ENCODE measurements at places on chromosomes 12 and 14. TPM values are rescaled to one million over a fixed set of nuclear protein-coding genes. Genes with fewer than 3 reads are reported as not detected.

The OR4K1 gene
- not detected for total RNA-seq

The OASL gene
- total RNA-seq, result 1.2 TPM

The NOVA1 gene
- total RNA-seq, result 5.1 TPM

The STON2 gene
- total RNA-seq, result 52.5 TPM

The OLR1 gene
- 1.2 TPM for total RNA-seq

The IL23A gene
- not detected for total RNA-seq

The RPS26 gene
- total RNA-seq, result 125 TPM

- peak; percentile 36 for DNase-seq
Measured at GRCh38 chr12:75208856-75209811, 505 bp downstream of the KCNC2 start.

GRCh38 chr12:46549527-46550265 lies 177.1 kb upstream of the SLC38A2 start:
- peak; percentile 84 for DNase-seq

DNA sequence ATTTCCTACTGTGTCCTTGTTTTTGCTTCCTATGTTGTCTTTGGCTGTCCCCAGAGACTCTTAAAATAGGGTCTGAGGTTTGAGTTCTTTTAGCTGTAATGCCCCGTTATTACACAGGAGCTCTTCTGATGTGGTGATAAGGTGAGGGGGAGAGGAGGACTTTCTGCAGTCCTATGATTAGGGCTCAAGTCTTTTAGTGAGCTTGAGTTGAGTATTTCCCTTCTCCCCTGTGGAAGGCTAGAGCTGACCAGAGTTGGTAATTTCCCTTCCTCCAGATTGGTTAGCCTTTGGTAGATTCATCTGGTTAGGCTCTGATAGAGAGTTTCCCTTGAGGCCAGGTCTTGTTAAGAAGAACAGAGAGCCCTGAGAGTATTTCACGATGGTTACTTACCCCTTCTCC lies 4.3 kb upstream of the HIF1A start:
- no peak for DNase-seq

DNA sequence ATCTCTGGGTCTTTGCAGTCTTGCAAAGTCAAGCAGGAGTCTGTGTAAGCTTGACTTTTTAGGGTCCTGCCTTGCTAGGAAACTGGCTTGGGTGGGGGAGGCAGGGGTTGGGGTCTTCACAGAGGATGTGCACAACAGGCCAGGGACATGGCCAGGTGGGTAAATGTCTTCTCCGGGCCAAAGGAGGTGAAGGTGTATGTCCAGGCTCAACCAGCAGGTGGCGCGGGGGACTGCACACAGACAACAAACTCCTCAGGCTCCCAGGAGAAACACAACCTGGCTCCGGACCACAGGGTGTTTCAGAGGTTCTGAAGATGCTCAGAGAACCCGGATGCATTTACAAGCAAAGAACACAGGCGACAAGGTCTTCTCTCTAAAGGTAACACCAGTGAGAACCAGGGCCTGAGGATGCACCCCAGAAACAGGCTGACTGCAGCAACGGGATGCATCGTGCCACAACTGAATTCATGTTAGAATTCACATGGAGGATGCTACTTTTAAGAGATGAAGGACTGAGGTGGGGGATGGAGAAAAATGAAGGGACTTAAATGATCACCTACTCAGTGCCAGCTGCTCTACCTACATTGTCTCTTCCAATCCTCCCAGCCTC lies 56.0 kb downstream of the PLEKHG3 start:
- DNase-seq, result peak; percentile 34

GRCh38 chr12:16605642-16606116 lies 283 bp downstream of the LMO3 start:
- DNase-seq, result peak; percentile 35

- DNase-seq, result peak; percentile 90
Measured at GRCh38 chr12:67077617-67078016, 191.5 kb upstream of the CAND1 start.

- DNase-seq, result no peak
Measured at GRCh38 chr14:72686101-72686500, 207.8 kb downstream of the DPF3 start.

GRCh38 chr14:99349721-99350495 lies 77.9 kb upstream of the BCL11B start:
- no peak for DNase-seq

- no peak for DNase-seq
Measured at GRCh38 chr12:54502485-54502884, 4.9 kb downstream of the NCKAP1L start.

GRCh38 chr12:121805171-121806008 lies 1.6 kb downstream of the SETD1B start:
- no peak for DNase-seq

DNA sequence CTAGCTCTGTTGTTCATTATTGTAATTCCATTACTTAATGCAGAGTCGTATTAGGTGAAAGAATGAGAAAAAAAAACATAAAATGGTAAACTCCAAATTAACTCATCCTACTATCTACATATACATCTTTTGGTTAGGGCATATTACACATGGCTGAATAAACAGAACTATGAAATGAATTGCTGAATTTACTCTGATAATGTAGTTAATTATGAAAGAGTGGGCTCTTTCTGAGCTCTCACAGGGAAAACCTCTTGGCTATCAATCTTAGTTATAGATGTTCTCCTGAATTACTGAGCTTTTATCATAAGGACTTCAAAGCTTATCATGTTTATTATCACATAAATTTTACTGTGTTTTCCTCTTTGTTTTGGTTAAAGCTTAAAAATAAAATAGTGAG lies 798.5 kb upstream of the MDGA2 start:
- no peak for DNase-seq

All from fibroblast of lung (primary cell).